ENCODE measurements at places on chromosomes 1 and 21.

DNA sequence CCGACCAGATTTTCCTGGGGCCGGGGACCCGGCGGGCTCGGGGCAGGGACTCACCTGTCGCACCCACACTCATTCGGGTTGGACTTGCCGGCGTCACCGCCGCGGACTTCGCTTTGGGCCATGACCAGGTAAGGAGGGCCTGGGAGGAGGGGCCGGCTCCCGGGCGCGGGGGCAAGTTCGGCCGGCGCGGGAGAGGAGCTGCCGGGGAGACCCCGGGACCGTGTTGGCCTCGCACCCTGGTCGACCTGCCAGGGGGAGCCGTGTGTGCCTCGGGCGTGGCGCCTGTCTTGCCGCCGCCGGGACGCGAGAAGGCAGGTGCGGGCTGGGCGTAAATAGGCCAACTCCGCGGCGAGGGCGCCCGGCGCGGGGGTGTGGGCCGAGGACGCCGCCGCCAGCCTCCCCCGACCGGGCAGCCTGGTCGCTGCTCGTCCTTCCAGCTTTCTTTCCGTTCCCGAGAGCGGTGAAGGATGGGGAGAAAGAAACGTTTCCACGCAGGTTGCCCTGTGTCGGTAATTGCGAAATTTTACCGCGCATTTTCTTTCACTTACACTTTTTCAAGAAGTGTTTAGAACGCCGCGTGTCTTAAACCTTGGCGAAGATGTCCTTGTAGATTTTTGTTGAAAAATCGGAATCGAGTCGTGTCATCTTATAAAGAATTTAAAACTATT lies 558 bp downstream of the USP1 start:
- DNase-seq, result peak; percentile 41

DNA sequence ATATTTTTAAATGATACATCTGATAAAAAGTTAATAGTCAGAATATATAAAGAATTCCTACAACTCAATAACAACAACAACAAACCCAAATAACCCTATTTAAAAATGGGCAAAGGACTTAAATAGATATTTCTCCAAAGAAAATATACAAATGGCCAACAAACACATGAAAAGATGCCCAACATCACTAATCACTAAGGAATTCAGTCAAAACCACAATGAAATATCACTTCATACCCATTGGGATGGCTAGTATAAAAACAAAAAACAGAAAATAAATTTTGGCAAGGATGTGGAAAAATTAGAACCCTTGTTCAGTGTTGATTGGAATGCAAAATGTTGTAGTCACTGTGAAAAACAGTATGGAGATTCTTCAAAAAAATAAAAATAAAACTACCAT lies 184.8 kb upstream of the RAB4A start:
- no peak for DNase-seq

DNA sequence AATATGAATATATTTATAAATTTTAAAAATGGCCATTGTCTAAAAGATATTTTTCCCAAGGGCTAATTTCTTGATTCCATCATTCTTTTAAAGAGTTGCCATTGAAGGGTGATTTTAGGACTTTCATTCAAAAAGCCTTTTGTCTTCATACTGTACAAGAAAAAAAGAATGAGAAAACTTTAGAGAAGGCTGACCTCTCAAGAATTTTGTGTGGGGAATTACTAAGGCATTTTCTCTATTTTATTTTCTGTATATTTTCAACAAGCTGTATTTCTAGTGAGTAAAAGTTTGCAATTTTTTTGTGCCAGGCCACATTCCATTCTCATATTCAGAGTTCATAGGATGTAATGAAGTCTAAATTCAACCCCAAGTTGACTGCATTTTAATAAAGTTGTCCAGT lies 49.3 kb downstream of the IVNS1ABP start:
- DNase-seq, result no peak

- no peak for DNase-seq
Measured at GRCh38 chr1:62597281-62597680, at the start of gene ANGPTL3. TSS of gene ANGPTL3 (plus strand) at chr1:62597520. CDS start at chr1:62597567, 47 bp downstream.

- DNase-seq, result no peak
Measured at GRCh38 chr1:35899941-35900340, 16.9 kb downstream of the AGO1 start.

DNA sequence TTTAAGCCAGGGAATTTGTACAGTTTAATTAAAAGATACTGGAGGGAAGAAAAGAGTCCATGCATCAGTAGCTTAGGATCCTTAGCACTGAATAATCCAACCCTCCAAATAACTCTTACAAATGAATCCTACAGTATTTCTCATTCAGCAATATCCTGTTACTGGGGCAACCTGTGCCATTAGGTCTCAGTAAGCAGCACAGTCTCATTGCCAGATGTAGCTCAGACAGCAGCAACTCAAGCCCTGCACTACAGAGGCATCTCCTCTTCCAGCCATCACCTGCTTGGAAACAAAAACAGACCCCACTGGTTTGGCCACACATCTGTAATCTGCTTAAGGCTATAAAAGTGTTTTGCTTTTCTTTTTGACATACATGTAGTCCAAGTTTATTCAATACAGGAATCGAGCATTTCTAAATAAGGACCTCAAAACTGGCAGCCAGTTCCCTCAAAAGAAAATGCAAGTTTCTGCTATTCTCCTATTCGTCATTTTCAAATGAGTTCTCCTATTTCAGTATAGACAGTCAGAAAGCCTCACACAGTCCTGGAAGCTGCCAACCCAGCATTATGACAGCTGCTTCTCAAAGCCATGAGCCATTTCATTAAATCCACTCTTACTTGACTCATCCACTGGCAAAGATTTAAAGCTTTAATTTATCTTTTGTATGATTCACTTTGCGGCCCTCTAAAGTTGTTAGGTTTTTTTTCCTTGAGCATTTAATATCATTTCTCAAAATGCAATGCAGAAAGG lies 129.0 kb downstream of the APP start:
- DNase-seq, result peak; percentile 28

DNA sequence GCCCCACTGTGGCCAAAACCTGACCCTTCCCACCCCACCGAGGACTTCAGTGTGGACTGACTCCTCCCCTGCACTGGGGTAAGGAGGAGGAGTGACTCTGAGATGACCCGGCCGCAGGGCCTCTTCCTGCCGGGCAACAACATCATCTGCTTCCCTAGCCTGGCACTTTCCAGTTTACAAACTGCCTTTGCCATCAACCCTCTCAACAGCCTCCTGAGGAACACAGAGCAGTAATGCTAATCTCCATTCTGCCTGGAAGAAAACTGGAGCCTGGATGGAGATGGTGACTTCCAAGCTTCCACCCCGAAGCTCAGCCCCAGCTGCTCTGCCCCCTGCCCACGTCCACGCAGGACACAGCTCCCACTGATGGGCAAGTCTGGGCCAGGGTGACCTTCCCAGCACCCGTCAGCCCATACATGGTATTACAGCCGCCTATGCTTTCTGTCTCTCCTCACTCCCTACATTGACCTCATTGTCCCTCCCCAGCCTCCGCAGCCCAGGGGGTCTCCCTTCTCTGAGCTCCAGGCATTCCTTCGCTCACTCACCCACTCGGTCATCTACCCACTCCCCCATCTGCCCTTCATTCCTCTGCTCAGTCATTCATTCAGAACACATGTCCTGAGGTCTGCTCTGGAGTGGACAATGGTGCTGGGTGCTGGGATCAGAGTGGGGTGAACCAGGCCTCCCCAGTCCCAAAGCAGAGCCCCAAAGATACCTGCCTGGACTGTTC lies 34.2 kb downstream of the RAP1GAP start:
- no peak for DNase-seq

GRCh38 chr1:24150234-24151174 lies 7.6 kb upstream of the IL22RA1 start:
- peak; percentile 91 for DNase-seq

- no peak for DNase-seq
Measured at GRCh38 chr1:5386371-5386770, 605.9 kb downstream of the NPHP4 start.

GRCh38 chr1:41529621-41530395 lies 45.3 kb upstream of the EDN2 start:
- DNase-seq, result no peak

DNA sequence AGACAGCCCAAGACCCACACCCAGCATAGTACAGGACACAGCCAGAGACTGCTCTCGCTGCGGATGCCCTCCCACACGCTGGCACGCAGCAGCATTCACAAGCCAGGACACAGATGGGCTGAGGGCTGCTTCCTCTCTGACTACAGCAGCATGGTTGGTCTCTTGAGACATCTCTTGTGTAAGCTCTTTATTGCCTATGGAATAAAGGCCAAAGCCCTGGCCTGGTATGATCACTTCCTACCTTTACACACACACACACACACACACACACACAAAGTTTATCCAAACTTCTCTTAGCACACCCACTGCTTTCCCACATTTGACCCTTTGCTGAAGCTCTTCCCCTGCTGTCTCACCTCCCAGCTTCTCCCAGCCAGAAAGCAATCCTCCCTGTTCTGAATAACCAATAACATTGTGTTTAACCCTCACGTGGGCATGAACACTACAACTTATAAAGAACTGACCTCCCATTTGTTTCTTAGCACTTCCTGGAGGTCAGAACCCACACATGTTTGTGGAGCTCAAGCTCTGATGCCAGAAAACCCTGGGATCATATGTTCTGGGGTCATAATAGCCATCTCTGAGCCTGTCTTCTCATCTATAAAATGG lies 1.2 kb upstream of the LUZP1 start:
- peak; percentile 78 for DNase-seq

DNA sequence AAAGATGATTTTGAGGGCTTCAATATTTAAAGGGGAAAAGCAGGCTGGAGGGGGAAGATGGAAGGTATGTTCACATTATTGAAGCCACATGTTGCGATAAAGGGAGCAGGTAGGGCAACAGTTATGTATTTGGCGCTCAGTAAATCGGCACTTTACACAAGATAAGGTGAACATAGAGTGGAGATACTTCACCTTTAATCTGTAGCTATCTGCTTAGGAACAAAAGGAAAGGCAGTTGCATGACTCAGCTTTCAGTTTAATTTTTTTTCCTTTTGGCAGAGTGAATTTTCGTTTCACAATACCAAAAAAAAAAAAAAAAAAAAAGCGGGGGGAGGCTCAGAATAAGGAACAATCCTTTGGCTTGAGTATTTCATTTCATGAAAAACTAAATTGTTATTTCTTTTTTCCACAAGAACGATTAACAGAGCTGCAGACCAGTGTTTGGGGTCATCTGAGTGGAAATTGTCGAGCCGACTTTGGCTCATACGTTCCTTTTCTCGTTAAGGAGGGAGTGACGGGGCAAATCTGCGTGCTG lies 1.1 kb upstream of the COQ8A start:
- peak; percentile 37 for DNase-seq

DNA sequence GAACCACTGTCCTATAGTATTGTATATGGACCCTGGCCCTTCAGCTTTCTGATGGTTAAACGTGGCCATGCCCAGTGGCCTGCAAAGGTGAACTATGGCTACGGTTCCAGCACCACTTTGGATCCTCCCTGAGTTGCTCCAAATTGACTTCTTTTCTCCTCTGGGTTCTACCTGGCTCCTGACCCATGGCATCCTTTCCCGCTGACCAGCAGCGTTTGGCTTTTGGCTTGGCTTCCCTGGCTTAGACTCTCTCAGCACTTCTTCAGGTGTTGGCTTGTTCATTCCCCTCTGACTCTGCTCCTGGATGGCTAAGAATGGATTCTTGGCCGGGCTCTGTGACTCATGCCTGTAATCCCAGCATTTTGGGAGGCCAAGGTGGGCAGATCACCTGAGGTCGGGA lies 152.9 kb downstream of the CNIH3 start:
- no peak for DNase-seq

- no peak for DNase-seq
Measured at GRCh38 chr1:184836141-184836540, 81.5 kb upstream of the EDEM3 start.

- peak; percentile 88 for DNase-seq
Measured at GRCh38 chr1:98749152-98749756, 87.7 kb downstream of the SNX7 start.

DNA sequence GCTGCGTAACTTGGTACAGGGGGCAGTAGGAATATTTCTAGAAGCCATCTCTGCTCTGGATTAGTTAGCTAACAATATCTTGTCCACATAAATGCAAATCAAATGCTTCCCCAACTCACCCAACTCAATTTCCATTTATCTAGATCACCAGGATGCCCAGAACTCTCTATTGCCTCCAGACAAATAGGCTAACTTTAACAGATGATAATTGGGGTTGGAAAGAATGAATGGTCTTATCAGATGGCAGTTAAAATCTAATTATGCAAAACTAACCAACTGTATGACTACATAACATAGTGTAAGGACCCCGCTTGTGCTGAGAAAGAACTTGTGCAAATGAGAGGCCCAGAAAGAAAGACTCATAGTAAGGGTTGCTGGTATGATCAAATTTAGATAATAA lies 1024.8 kb downstream of the PLA2G4A start:
- no peak for DNase-seq

DNA sequence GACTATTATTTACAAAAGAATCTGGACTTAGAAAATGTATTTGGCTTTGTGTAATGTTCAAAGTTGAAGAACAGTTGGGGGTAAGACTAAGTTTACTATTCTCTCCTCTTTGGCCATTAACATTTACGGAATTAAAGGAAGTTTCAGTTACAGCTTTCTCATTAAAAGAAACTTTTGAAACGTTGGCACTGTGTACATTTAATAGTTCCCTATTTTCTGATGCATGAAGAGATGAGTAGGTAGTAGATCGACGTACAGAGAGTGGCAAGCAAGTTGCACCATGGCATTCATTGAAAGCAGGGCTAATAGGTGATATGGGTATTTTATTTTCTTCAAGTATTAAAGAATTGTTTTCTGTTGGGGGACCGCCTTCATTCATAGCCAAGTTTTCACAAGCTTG lies 3.2 kb downstream of the ASPM start:
- no peak for DNase-seq

DNA sequence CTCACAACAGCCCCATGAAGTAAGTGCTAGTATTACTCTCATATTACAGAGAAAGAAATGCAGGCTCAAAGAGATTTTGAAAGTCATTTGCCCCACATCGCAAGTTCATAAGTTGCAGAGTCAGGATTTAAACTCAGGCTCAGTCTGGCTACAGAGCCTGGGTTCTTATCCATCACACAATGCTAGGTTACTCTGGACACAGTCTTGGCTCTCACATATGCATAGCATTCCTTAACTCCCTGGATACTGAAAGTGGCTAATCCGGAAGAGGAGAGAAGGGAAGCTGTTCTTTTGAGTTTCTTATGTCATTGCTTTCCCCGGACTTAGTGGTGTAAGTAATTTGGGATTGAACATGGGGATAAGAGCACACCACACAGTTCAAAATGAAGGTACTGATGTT lies 357.4 kb upstream of the PLXNA2 start:
- no peak for DNase-seq

GRCh38 chr21:35342440-35342839 lies 293.3 kb upstream of the RUNX1 start:
- no peak for DNase-seq

GRCh38 chr1:207228987-207229386 lies 92.5 kb upstream of the CD55 start:
- no peak for DNase-seq

GRCh38 chr1:238624776-238625175 lies 734.1 kb upstream of the ZP4 start:
- no peak for DNase-seq

DNA sequence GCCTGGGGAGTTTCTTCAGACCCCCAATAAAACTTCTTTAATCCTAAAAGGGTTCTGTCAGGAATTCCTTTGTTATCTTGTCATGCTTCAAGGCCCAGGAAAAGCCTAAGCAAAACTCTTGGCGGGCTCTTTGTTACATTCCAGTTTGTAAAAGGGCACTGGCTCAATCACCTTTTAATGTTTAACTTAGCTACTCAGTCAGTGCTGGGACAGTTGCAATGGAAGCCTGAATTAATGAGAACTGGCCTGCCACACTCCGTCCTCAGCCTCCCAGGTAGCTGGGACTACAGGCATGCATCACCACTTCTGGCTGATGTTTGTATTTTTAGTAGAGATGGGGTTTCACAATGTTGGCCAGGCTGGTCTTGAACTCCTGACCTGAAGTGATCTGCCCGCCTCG lies 21.3 kb upstream of the ASB17 start:
- no peak for DNase-seq

Data from NCI-H82 (cell line).